ENCODE measurements at places on chromosomes 2 and 18.

DNA sequence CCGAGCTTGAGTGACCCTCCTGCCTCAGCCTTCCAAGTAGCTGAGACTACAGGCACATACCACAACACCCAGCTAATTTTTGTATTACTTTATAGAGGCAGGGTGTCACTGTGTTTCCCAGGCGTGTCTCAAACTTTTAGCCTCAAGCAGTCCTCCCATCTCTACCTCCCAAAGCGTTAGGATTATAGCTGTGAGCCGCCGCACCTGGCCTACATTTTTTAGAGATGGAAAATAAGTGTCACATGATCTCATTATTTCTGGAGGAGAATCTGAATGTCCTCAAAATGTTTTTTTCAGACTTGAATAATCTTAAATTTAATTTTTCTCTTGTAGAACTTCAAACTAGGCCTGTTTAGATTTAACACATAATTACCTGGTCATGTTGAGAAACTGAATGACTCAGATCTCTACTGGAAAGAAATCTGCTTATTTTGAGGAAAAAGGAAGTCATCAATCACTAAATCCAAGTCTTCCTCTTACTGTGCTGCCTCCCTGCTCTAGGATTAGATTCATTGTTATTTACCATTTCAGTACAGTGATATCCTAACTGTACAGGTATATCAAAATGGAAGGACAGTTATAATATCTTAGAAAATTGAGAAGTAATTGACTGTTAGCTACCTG is 92.4 kb downstream of the COX7A2L start:
- DNase-seq, result peak; percentile 2

- peak; percentile 41 for DNase-seq
Measured at GRCh38 chr18:44520981-44521667, 159.6 kb upstream of the SETBP1 start.

GRCh38 chr2:140895378-140895777 is 1235.4 kb downstream of the LRP1B start:
- DNase-seq, result no peak

DNA sequence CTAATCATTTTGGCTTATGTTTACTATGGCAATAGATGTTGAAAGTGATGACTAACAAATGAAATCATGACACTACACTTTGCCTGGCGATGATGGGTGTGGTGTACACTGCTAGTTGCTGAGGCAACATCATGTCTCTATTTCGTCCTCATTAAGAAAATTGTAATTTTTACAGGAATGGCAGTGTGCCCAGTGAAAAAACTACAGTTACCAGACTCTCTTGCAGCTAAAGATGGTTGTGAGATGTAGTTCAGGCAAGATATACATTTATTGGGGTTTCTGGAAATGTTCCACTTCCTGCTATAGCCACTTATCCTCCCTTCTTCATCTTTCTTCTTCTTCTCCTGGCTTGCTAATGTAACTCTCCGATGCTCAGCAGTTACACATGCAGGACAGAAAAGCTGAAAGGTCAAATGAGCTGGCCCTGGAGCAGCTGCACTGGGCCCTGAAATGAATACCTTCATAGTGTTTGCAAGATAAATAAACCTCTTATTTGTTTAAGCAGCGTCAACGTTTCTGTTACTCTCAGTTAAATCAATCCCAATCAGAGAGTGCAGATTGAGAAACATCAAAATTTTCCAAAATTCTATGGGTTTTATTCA is 46.0 kb downstream of the SOCS6 start:
- DNase-seq, result no peak

DNA sequence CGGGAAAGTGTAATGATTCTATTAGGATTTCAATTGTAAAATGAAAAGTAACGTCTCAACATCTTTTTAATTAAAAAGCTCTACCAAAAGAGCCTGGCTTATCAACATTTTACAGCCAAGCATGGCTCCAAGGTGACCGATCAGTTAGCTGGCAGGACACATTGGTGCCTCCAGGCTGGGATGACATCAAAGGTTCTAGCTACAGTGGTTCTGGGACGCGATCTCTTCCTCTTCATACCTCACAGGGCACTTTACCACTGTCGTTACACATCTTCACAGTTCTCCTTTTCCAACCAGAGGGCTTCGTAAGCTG is 693 bp downstream of the ORC2 start:
- no peak for DNase-seq

DNA sequence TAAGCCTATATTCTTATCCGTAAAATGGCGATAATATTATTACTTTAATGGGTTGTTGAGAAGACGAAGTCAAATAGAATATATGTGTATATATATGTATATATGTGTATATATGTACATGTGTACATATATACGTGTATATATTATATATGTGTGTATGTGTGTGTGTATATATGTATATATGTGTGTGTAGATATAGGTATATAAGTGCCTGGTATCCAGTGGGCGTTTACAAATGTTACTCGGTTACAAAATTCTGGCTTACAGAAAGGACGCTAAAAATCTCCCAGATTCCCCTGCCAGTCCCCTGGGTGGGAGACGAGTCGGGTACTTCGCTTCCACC is 295 bp upstream of the MTX2 start:
- DNase-seq, result no peak

DNA sequence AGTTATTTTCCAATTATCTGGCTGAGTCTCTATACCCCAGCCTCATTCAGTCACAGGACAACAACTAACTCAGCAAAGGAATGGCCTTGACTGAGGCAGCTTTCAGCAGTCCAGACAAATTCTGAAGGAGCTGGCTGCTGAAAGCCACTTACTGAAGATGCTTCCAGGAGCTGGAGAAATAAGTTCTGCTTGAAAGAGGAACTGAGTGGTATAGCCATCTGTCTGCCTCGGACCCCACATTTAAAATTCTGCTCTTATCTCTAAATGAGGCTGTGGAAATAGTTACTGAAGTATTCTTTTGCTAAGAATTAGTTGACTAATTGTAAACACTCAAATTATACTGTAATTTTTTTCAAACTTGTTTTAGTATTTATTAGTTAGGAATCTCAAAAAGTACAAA is 9.1 kb upstream of the GPD2 start:
- no peak for DNase-seq

DNA sequence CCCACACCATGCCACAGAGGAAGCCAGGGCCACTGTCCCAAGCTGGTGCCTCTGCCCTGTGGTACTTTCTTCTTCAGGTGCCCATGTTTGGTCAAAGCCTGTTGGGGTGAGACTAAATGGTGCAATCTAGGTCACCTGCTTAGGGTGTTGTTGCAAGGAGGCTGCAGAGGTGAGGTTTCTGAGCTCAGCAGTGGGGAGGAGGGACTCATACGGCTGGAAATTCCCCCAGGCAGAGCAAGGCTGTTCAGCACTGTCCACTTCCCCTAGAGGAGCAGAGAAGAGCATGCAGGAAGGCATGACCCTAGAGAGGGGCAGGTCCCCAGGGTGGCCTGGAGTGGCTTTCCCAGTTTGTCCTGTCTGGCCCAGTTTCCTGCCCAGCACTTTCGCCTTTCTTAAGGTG is 211.0 kb downstream of the HAUS1 start:
- no peak for DNase-seq

- DNase-seq, result peak; percentile 28
Measured at GRCh38 chr2:231531883-231532755, 1.9 kb upstream of the NMUR1 start.

All from fibroblast of skin of right biceps (primary cell).